NCI-H2171 (cell line): ENCODE measurements at places on chromosomes 7 and 10.

DNA sequence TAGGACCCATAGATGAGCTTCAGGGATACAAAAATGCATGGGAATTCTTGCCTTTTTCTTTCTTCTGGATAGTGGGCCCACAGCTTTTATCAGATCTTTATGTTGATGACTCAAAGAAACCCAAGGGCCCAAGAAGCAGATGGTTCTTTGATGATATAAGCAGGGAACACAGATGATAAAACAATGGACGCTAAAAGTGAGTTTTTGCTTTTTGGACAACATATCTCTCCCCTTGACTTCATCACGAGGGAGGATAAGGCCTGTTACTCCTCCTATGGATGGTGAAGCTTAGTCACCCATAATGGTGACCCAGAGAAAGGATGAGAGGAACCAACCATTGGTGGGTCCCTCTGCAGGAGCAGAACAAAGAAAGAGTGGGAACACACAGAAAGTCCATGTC lies 6.5 kb upstream of the OGA start:
- DNase-seq = no peak

GRCh38 chr10:79941585-79942210 lies 7.2 kb downstream of the SFTPD start:
- DNase-seq = no peak

DNA sequence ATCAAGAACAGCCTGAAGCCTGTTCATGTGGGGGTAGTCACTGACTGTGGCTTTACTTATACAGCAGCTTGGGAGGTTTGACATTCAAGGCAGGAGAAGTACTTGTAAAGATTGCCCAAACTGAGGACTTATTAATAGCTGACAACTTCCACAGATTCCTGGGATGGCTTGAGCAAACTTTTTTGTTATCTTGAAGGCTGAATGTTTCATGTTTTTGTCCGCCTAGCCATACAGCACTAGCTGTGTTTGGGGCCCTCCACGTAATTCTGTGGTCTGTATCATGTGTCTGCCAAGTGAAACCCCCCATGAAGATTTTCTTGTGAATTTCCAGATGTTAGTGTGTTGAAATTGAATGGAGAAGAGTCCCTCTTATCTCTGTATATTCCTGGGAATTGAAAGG lies 38.6 kb downstream of the FAS start:
- no peak for DNase-seq

DNA sequence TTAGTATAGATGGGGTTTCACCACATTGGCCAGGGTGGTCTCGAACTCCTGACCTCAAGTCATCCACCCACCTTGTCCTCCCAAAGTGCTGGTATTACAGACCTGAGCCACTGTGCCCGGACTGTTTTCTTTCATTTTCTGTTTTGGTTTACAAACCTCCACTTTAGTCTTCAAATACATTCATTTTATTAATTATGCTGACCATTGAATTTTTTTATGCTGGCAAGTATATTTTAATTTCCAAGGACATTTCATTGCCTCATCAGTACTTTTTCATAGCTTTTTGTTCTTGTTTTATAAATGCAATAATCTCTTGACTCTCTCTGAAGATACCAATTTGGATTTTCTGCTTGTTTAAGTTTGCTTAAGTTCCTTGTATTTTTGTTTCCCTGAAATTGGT lies 170.5 kb downstream of the CACNB2 start:
- DNase-seq = no peak

- DNase-seq = no peak
Observed at GRCh38 chr10:98173260-98173659, 38.8 kb downstream of the R3HCC1L start.
